ENCODE measurements at places on chromosomes 5 and 9.
A peak's percentile ranks its signal among the peaks of the same experiment; 100 is the strongest.

- no peak for DNase-seq
Measured at GRCh38 chr9:88344013-88344412, 44.2 kb upstream of the SPIN1 start.

DNA sequence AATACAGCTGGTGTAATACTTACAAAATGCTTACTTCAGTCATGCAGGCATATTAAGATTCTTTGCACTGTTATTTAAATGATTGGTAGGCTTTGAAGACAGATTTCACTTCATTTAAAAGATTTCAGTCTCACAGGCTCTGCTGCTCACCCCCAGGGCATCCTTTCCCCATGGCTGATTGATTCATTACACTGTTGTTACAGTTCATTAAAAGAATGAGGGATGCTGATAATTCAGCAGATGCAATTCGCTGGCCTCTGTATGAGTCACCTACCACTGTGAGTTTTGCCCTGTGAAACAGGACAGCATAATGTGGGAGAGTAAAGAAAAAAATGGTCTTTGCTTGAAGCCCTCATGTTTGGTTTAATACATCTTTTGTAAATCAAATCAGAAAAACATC is 246.9 kb downstream of the CYLC2 start:
- DNase-seq = no peak

DNA sequence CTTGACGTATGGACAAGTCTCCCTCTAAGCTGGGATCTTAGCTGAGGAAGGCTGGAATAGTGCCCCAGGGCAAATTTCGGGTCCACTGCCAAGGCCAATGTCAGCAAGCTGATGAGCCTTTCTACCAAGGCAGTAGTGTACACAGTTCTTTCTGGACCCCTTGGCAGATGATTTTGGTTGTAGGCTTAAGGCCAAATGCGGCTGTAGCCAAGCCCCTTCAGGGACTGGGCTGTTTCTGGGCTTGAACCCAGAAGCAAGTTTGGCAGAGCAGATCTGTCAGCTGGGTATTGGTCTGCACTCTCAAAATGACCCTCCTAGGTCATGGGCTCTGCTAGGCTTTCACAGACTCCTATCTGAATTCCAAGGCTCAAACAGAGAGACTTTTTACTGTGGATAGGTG is 121.6 kb downstream of the ADAMTSL1 start:
- no peak for DNase-seq

GRCh38 chr9:31848505-31849285 is 535.7 kb upstream of the ACO1 start:
- no peak for DNase-seq

GRCh38 chr5:39014561-39014960 is 59.6 kb downstream of the RICTOR start:
- no peak for DNase-seq

GRCh38 chr9:1071730-1072129 is 21.6 kb downstream of the DMRT2 start:
- DNase-seq = peak; percentile 85

DNA sequence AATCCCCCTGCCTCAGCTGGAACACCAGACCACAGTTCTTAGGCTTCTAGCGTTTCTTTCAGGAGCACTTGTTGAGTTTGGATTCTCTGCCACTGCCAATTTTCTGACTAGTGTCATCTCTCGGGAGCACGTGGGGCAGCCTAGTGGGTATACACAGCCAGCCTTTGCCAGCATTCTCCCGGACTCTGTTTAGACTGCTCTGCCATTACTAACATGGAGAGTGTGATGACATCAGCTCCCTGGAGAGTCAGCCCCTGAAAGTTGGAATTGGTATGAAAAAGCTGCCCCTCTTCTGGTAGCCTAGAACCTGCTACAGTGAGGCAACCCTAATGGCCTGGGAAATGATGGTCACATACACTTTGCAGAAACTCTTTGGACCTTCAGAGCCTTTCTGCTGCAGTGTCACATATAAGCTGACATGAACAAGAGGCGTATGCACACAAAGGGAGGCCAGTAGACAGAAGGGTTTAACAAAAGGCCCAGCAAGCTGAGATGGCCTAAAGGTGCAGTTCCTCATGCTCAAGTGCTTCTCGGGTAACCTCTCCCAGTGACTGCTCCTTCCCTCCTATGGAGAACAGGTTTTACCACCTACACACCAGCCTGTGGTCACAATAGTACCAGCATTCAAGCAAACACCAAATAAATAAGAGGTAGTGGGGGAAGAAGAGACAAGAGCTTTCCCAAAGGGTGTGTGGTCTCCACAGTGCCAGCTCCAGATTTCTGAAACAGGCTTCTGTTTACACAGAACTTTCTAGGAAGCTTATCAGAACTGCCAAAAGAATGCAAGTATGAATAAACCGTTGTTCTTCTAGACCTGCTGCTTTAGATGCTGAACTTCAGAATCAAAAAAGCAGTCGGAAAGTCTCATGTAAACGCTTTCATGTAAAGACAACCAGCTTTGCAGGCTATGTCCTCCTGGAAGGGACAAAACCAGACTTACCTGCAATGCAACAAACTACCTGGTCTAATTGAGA is 16.5 kb downstream of the SPACA9 start:
- no peak for DNase-seq

GRCh38 chr5:5344051-5344571 is 78.4 kb upstream of the ICE1 start:
- DNase-seq = no peak

DNA sequence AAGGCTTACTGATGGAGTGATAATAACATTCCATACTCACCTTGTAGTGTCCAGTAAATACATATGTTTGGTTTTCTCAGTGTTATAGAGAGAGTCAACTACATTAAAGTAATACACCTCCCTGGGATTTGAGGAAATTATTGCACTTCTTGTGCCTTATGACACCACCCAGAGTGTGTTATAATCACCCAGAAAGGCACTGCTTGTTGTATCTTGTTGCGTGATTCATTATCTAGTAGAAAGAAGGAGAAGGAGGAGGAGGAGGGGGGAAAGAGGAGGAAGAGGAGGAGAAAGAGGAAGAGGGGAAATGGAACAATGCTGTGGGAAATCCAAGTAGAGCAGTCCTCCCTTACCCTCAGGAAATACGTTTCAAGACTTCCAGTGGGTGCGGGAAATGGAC is 661.8 kb upstream of the WWC1 start:
- no peak for DNase-seq

DNA sequence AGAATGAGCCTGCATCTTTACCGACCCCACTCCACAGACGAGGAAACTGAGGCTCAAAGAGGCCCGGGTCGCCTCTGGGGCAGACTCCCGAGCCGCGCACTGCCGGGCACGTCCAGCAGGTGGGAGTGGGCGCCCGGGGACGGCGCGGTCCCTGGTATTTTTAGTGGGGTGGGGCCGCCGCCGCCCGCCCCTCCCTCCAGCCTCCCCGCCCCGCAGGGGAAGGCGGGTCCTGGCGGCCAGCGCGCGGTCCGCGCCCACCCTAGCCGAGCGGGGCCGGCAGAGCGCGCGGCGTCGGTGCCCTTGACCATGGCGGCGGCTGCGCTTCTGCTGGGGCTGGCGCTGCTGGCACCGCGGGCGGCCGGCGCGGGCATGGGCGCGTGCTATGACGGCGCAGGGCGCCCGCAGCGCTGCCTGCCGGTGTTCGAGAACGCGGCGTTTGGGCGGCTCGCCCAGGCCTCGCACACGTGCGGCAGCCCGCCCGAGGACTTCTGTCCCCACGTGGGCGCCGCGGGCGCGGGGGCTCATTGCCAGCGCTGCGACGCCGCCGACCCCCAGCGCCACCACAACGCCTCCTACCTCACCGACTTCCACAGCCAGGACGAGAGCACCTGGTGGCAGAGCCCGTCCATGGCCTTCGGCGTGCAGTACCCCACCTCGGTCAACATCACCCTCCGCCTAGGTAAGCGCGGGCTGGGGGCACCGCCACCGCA is at the start of gene LAMC3:
LAMC3 (plus strand) TSS at position 266 of the 710 bp plus-strand sequence; CDS start at position 307, 41 bp downstream.
- DNase-seq = no peak

GRCh38 chr5:61273279-61273975 is 58.6 kb upstream of the ZSWIM6 start:
- DNase-seq = no peak

- no peak for DNase-seq
Measured at GRCh38 chr5:167305591-167306213, 985.7 kb upstream of the WWC1 start.

DNA sequence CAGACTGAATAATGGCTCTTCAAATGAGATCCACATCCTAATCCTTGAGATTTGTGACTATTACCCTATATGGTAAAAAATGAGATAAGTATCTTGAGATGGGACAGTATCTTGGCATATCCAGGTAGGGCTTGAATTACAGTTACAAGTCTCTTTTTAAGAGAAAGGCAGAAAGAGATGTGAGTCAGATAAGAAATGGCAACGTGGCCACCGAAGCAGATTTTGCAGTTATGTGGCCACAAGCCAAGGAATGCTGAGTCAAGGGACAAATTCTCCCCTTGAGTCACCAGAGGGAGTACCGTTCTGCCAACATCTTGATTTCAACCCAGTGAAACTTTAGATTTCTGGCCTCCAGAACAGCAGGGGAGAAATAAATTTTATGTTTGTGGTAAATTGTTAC is 1983.0 kb upstream of the C9orf72 start:
- no peak for DNase-seq

Measured in transverse colon (tissue), 4 donors.